ENCODE measurements at places on chromosomes 2 and 18.

GRCh38 chr18:37659906-37660305 is 94.3 kb upstream of the CELF4 start:
- DNase-seq, result no peak
- H3K27ac ChIP-seq, result no peak overlapping the region
- H3K4me1 ChIP-seq, result no peaks in the 10 kb centered on the region
- no peaks in the 10 kb centered on the region for H3K27me3 ChIP-seq

- H3K27ac ChIP-seq, result no peak overlapping the region
- no peaks in the 10 kb centered on the region for H3K27me3 ChIP-seq
- H3K4me3 ChIP-seq, result no peak overlapping the region
- no peak for DNase-seq
- peaks cover 1% of the 10 kb centered on the region for H3K4me1 ChIP-seq
- H3K36me3 ChIP-seq, result no peaks in the 10 kb centered on the region
These were observed 752 bp upstream of the BAZ2B start for GRCh38 chr2:159617100-159617499.

DNA sequence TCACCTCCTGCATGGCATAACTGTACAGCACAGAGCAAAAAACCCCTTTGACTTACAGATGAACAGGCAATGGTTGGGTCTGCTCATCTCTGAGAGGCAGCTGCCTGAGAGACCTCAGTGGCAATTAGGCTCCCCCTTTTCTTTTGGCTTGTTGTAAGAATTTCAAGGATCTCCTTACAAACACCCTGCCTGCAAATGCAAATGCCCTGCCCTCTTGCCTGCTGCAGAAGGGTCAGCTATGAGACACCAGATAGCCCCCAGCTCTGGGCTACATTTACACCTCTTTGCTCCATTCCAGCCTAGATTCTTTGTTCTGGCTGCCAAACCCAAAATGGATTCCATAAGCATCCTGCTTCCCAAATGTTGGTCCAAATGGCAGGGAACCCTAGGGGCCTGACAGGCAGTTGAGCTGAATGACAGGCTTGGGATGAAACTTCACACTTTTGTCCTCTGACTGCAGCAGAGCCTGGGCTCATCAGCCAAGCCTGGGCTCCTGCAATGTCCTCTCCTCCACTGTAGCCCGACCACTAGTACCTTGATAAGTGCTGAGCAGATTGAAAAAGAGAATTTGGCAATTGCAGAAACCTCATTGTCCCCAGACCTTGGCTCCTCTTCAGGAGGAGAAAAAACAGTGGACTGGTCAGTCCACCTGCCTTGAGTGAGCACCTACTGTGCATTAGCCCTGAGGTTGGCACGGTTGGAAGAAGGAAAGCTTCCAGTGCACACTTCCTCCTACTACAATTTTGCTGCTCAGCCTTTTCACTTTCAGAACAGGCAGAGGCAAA is 678.3 kb downstream of the BCL11A start:
- no peak overlapping the region for H3K4me3 ChIP-seq
- no peaks in the 10 kb centered on the region for H3K36me3 ChIP-seq
- peaks cover 2% of the 10 kb centered on the region for H3K4me1 ChIP-seq
- H3K27me3 ChIP-seq, result no peaks in the 10 kb centered on the region

DNA sequence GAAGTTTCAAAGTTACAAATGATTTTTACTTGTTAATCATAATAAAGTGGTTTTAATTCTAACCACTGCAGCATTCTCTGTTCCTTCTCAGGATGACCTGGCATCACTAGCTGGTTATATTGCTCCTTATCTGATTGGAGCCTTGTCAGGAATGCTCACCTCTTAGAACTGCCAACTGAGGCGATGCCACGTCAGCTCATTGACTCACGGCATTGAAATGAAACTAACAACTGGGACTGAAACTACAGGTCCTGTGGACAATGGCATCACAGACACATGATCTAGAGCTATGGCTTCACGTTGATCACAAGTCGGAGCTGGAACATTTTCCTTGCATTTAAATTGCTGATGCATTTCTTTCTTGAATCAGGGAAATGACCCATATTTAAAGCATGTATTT is 54.9 kb upstream of the MAP2 start:
- DNase-seq, result peak; percentile 95
- no peaks in the 10 kb centered on the region for H3K36me3 ChIP-seq
- no peak overlapping the region for H3K27ac ChIP-seq

DNA sequence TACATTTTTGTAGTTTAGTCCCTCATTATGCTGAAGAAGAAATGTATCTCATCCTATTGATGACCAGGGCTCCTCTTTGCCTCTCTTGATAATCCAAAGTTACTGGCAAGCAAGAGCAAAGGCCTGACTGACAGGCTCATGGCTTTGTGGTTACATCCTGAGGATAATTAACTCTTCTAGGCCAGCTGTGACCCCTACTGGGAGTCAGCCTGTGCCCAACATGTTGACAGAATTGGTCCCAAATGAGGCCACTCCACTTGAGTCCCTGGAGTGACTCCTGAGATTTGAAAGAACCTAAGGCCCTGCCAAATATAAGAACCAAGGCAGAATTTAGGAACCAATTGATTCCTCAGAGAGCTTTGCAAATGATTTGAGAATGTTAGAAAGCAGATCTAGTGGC is 973.8 kb upstream of the CELF4 start:
- H3K36me3 ChIP-seq, result no peaks in the 10 kb centered on the region
- no peak for DNase-seq
- H3K4me3 ChIP-seq, result no peak overlapping the region
- H3K27ac ChIP-seq, result no peak overlapping the region
- no peaks in the 10 kb centered on the region for H3K27me3 ChIP-seq

- H3K4me1 ChIP-seq, result no peaks in the 10 kb centered on the region
- no peak for DNase-seq
- H3K4me3 ChIP-seq, result no peak overlapping the region
- no peak overlapping the region for H3K27ac ChIP-seq
- H3K27me3 ChIP-seq, result no peaks in the 10 kb centered on the region
These were observed 53.6 kb downstream of the DPYSL5 start for GRCh38 chr2:26901326-26902183.

- H3K27me3 ChIP-seq, result no peaks in the 10 kb centered on the region
- H3K4me3 ChIP-seq, result no peak overlapping the region
- H3K36me3 ChIP-seq, result no peaks in the 10 kb centered on the region
- peak overlapping the region; percentile 95 for H3K27ac ChIP-seq
These were observed 37.7 kb upstream of the SMAD2 start for GRCh38 chr18:47968006-47968676.

- H3K27ac ChIP-seq, result peak overlapping the region; percentile 99
- H3K27me3 ChIP-seq, result no peaks in the 10 kb centered on the region
- no peak overlapping the region for H3K4me3 ChIP-seq
- H3K36me3 ChIP-seq, result no peaks in the 10 kb centered on the region
- peak; percentile 95 for DNase-seq
- peaks cover 19% of the 10 kb centered on the region for H3K4me1 ChIP-seq
These were observed 22.2 kb downstream of the NFE2L2 start for GRCh38 chr2:177242121-177242987.

DNA sequence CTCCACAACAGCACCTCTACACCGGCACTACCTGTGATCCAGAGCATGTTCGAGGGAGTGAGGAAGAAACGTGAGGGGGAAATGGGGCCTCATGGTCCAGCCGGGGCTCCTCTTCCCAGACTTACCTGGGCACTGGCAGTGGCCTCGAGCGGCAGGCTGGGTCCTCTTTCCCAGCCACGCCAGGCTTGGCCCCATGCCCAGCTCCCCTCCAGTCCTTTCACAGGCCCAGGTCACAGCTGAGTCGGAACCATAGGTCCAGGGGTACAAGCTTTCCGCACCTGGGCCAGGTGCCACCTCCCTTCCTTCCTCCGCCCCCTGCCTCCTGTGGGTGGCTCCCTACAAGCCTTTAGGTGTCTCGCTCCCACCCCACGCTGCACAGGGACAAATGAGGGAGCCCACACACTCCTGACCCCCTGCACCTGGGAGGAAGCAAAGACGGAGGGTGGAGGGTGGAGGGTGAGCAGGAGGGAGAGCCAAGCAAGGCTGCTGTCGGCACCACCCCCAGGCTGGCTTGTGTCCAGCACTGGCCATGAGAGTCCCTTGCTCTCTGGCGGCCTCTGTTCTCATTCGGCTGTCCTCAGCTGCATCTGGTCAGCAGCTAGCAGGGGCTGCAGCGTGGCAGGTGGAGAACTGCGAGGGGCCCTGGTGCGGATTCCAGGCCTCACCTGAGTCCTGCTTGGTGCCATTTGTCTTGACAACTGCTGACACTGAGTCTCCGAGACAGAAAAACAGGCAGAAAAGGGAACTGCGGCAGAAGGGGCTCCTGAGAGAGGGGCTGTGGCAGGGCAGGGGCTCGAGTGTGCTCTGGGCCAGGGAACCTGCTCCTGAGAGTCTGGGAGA is 26.8 kb downstream of the ADRA2B start:
- no peak overlapping the region for H3K27ac ChIP-seq
- H3K4me3 ChIP-seq, result no peak overlapping the region
- no peaks in the 10 kb centered on the region for H3K27me3 ChIP-seq
- H3K4me1 ChIP-seq, result no peaks in the 10 kb centered on the region
- H3K36me3 ChIP-seq, result no peaks in the 10 kb centered on the region
- DNase-seq, result no peak

DNA sequence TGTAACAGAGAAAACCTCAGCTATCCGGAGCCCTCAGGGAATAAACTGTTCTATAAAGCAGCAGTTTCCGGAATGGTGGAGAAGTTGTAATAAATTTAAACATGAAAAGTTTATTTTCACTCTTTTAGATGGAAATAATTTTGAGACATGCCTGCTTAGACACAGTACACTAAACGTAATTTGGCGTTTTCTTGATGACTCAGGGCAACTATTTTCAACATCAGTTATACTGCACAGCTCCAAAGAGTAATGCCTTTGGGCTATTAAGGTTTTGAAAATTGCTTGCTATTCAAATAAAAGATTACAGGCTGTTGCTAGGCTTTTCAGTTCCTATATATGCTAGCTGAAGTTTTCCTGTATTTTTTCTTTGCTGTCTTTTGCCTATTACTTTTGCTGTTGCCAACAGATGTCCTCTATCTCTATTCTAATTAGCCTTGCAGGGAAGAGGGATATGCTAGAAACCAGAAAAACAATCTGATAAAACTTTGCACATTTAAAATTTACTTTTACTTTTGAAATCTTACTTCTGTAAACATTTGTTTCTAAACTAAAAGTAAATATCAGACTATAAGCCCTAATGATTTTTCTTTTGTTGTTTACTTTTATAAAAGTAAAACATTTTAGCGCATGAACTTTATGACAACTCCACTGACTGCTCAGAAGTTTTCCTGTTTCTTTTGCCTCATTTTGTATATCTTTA is 113.4 kb upstream of the WDSUB1 start:
- H3K27ac ChIP-seq, result no peak overlapping the region
- H3K4me1 ChIP-seq, result no peaks in the 10 kb centered on the region
- H3K27me3 ChIP-seq, result no peaks in the 10 kb centered on the region
- no peak overlapping the region for H3K4me3 ChIP-seq
- H3K36me3 ChIP-seq, result peaks cover 4% of the 10 kb centered on the region
- peak; percentile 9 for DNase-seq

- H3K27ac ChIP-seq, result no peak overlapping the region
- no peak for DNase-seq
- no peaks in the 10 kb centered on the region for H3K4me1 ChIP-seq
- no peaks in the 10 kb centered on the region for H3K27me3 ChIP-seq
- H3K4me3 ChIP-seq, result no peak overlapping the region
- H3K36me3 ChIP-seq, result no peaks in the 10 kb centered on the region
These were observed 252.4 kb downstream of the RNF144A start for GRCh38 chr2:7169593-7169992.

- no peak within 1 kb of the TSS for H3K4me3 ChIP-seq
- H3K27ac ChIP-seq, result no peak within 1 kb of the TSS
- no peaks in the 10 kb centered on the region for H3K4me1 ChIP-seq
- no peaks in the 10 kb centered on the region for H3K36me3 ChIP-seq
These were observed at the start of gene ALPI for GRCh38 chr2:232455426-232456255. TSS of gene ALPI (plus strand) at chr2:232456153. CDS start at chr2:232456200, 47 bp downstream.

GRCh38 chr2:179596018-179596417 is 265.4 kb downstream of the ZNF385B start:
- peak; percentile 62 for DNase-seq
- no peaks in the 10 kb centered on the region for H3K36me3 ChIP-seq
- H3K27ac ChIP-seq, result peak overlapping the region; percentile 34
- H3K27me3 ChIP-seq, result no peaks in the 10 kb centered on the region
- no peak overlapping the region for H3K4me3 ChIP-seq

DNA sequence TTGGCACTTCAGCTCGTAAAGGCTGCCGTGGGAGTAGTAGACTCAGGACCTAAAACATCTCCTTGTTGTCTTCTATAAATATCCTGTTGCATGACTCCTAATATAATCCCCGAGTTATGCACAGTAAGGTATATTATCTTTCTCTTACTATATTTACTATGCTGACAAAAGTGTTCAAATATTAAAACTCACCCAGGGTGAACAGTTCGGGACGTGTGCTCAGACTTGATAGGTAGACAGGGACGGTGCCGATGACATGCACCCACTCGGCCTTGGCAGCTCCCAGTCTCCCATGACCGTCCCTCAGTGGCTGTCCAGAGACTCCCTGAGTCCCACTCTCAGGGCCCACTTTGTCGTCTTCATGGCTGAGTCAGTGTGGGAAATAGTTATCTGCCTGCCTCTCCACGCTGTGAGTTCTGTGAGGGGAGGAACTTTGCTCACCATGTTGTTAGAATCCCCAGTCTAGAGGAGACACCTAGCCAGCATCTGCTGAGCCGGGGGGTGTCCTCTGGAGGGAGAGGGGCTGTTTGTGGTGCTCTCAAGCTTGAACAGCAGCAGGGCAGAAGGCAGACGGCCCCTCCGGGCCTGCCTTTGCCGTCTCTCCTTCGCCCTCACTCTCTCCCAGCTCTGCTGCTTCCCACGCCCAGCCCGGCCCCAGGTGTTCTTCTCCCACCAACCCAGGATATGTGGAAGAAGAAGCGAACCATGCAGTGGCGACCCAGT is 75.0 kb downstream of the DGKD start:
- H3K36me3 ChIP-seq, result no peaks in the 10 kb centered on the region
- H3K4me3 ChIP-seq, result no peak overlapping the region
- H3K27ac ChIP-seq, result peak overlapping the region; percentile 68
- no peaks in the 10 kb centered on the region for H3K27me3 ChIP-seq

GRCh38 chr2:240601061-240601830 is 14.7 kb downstream of the CAPN10 start:
- DNase-seq, result no peak
- no peaks in the 10 kb centered on the region for H3K27me3 ChIP-seq
- no peaks in the 10 kb centered on the region for H3K4me1 ChIP-seq
- H3K4me3 ChIP-seq, result no peak overlapping the region
- peaks cover 19% of the 10 kb centered on the region for H3K36me3 ChIP-seq
- no peak overlapping the region for H3K27ac ChIP-seq

- no peaks in the 10 kb centered on the region for H3K27me3 ChIP-seq
- no peak overlapping the region for H3K4me3 ChIP-seq
- no peaks in the 10 kb centered on the region for H3K36me3 ChIP-seq
- no peak overlapping the region for H3K27ac ChIP-seq
These were observed 281.8 kb downstream of the NCKAP5 start for GRCh38 chr2:133286326-133286922.

GRCh38 chr2:113160248-113160647 is 13.5 kb upstream of the PSD4 start:
- no peak for DNase-seq
- no peaks in the 10 kb centered on the region for H3K27me3 ChIP-seq
- H3K27ac ChIP-seq, result no peak overlapping the region
- no peaks in the 10 kb centered on the region for H3K36me3 ChIP-seq
- peaks cover 33% of the 10 kb centered on the region for H3K4me1 ChIP-seq

DNA sequence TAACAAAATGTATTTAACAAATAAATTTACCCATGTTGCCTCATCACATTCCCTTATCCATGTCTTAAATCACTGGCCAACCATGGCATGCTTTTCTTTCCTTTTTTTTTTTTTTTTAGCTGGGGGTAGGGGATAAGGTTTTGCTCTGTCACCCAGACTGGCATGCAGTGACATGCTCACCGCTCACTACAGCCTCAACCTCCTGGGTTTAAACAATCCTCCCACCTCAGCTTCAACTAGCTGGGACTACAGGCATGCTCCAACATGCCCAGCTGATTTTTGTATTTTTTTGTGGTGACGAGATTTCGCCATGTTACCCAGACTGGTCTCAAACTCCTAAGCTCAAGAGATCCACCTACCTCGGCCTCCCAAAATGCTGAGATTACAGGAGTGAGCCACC is 266.4 kb downstream of the THSD7B start:
- no peaks in the 10 kb centered on the region for H3K36me3 ChIP-seq
- H3K27ac ChIP-seq, result no peak overlapping the region
- H3K4me3 ChIP-seq, result no peak overlapping the region
- H3K27me3 ChIP-seq, result no peaks in the 10 kb centered on the region
- DNase-seq, result no peak
